ENCODE measurements at places on chromosomes 11 and 22.

- no peak for DNase-seq
Measured at GRCh38 chr22:46931881-46932280, 169.4 kb downstream of the TBC1D22A start.

DNA sequence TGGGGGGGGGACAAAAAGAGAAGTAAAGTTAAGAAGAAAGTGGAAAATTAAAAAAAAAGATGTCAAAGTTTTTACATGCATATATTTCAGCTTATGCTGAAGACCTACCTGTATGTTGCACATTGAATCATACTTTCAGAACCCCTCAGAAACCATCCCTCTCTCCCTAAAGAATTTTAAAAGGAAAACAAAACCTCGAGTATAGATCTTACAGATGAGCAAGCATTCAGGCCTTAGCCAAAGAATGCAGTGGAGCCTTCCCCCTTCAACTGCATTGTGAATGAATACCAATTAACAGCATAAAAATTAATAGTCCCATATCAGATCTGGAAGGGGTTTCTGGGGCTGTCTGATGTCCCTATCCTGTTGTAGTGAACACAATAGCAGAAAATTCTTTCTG is 16.3 kb downstream of the KDELR3 start:
- DNase-seq: no peak

- DNase-seq: no peak
Measured at GRCh38 chr11:126340960-126341606, 14.4 kb upstream of the ST3GAL4 start.

DNA sequence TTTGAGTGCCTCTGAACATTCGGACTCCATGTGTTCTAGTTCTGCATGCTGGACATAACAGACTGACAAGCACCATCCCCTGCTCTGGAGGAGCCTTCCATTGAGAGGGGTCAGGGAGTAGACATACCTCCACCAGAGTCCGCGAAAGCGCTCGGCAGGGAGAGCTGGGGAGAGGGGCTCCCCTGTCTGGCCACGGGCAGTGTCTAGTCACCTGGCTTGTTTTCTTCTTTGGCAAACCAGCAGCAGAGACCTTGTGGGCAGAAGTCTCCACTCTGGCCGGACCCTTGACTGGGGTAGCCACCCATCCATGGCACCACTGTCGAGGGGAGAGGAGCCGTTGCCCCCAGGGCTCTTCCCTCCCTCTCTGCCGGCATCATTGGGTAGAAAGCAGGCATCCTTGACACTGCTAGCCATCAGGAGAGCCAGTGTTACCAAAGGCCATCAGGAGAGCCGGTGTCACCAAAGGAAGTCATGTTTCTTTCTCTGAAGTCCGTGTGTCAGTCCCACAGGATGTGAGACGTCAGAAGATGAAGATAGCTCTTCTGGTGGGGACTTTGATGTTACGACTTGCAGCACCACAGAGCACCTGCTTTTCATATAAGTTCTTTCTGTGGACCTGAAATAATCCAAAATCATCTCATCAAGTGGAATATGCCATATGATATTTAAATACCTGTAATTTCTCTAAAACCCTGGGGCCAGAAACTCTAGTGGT is 305.6 kb downstream of the TBC1D22A start:
- DNase-seq: no peak

DNA sequence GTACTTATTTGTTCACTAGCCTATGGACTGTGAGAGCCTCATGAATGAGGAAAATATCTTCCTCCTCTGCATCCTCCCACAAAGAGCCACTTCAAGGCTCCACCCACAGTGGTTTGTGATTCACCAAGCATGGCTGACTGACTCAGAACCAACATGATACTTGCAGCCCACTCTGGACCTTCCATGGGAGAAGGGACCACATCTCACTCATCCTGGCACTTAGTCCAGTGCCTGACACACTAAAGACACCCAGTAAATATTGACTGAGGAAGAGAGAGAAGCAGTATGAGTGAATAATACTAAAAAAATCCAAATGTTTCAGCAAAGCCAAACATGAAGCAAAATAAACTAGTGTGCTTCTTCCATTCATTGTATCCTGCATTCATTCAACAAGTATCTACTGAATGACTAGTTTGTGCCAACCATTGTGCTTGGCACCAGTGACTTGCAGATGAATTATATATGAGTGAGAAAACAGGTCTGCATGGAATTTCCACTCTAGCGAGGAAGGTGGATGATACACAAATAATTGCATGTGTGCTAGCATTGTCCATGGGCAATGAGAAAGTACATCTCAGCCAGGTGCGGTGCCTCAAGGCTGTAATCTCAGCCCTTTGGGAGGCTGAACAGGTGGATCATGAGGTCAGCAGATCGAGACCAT is 54.9 kb upstream of the BLID start:
- no peak for DNase-seq

- DNase-seq: no peak
Measured at GRCh38 chr11:45848654-45849081, 1.4 kb downstream of the CRY2 start.

DNA sequence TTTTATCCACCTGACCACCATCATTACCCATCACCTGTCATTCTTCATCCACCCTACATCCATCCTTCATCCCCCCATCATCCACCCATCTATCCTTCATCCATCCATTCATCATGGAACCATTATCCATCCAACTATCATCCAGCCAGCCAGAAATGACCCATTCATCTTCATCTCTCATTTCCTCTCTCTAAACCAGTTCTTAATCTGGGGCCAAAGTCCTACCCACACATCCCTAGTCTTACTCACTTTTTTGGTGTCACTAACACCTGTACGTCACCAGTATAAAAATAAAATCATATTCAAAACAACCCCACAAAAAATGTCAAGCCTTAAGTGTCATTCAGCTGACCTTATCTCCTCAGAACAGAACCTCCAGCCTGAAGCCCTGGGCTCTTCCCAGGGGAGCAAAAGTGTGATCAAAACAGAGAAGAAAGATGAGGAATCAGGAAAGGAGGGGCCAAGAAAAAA is 12.3 kb downstream of the SPI1 start:
- DNase-seq: no peak

DNA sequence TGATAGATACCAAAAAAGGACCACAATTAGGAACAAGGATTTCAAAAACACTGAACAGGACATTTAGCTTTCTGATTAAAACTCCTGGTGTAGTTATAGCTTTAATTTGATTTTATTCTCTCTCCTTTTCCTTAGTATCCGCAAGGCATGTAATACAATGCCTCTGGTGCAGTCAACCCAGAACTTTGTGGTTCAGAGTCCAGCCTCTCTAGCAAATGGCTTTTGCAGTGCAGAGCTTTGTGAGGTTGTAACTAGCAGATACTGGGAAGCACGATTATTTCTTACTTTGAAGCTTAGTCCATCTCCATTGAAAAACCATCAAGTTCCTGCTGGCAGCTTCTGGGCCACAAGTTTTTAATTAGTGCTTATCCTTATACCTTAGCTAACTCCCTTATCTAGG is 79.8 kb downstream of the GRIA4 start:
- no peak for DNase-seq

DNA sequence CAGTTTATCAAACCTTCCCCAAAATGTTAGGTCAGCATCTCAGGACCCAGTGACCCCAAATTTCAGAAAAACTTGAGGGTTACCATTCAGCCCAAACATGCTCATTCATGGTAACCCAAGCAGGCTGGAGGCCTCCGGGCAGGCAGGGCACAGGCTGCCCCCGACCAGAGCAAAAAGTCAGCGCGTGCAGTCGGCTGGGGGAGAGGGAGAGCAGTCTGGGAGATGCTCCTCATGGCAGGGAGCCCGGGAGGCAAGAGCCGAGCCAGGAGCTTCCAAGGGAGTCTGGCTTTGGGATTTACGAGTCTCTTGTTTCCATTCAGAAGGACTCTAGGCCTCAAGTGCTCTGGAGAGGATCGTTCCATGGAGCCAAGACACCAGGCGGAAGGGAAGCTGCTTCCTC is 45.7 kb downstream of the RPUSD4 start:
- DNase-seq: no peak

DNA sequence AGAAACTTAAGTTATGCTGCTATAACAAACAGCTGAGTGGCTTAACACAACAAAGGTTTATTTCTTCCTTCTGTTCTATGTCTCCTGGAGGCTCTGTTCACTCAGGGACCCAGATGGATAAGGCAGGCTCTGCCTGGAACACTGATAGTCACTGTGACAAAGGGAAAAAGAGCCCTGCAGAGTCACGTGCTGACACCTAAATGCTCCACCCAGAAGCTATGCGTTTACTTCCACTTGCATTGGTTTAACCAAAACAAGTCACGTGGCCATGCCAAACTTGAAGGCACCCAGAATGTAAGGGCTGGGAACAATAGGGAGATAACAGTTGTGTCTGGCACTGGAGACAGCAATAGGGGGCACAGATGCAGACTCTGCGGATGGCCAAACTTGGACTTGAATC is 3.4 kb upstream of the MS4A15 start:
- no peak for DNase-seq

DNA sequence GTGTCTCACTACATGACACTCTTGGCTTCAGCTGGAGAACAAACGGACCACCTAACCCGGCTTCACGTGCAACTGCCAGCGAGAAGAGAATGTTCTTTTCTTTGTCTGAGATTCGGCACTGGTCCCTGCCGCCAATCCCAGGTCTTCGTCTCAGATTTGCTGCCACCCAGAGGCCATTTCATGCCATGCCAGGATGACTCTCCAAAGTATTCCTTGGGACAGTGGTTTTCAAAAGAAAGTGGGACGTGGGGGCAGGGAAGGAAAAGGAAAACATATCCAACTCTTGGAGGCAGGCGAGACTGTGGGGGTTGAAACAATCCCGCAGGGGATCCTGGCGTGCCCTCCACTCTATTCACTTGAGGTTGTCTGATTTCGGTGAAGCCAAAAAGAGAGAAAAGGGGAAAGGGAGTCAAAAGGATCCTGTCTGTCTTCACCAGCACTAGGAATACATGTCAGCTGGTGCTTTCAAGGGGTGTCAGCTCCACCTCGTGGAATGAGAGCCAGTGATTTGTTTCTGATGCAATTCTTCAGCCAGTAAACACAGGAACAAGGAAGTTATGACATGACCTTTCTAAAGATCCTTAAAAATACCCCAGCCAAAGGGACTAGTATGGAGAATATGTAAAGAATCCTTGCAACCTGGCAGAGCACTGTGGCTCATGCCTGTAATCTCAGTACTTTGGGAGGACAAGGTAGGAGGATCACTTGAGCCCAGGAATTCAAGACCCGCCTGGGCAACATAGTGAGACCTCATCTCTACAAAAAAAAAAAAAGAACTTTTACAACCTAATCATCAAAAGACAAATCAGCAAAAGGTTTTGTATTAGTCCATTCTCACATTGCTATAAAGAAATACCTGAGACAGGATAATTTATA is 41.0 kb upstream of the APLNR start:
- DNase-seq: peak; percentile 37

Measured in stimulated activated naive CD8-positive, alpha-beta T cell treated with anti-CD3 and anti-CD28 coated beads, Interleukin-15, Interleukin-2, amounts not matched to agents 100 U/mL and 50 U/mL, for 24 hours (primary cell).